Neural progenitor cell (in vitro differentiated cells): ENCODE measurements at places on chromosomes 3 and 15. TPM values are rescaled to one million over a fixed set of nuclear protein-coding genes. Genes with fewer than 3 reads are reported as not detected.

- no peak for DNase-seq
- H3K4me1 ChIP-seq, result no peaks in the 10 kb centered on the region
- no peak overlapping the region for H3K4me3 ChIP-seq
- H3K36me3 ChIP-seq, result no peaks in the 10 kb centered on the region
- no peak overlapping the region for H3K27ac ChIP-seq
- H3K27me3 ChIP-seq, result no peaks in the 10 kb centered on the region
Observed at GRCh38 chr3:164533275-164533674, 545.0 kb downstream of the SI start.

CPNE9 gene
- 0.43 TPM in 1 of 2 replicates, not detected in the other for total RNA-seq

DNA sequence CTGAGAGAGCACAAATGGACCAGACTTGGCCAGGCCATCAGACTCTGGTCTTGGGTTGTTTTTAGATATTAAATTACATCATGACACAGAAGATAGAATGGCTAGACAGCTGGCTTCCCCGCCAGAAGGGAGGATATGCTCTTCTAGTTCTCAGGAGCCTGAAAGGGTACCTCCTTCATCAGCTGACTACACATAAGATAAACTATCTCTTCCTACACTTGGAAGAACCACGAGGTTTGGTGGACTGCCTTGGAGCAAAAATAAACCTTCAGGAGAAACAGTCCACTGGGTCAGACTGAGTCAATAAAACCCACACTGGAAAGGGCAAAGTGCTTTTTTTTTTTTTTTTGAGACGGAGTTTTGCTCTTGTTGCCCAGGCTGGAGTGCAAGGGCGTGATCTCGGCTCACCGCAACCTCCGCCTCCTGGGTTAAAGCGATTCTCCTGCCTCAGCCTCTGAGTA is 26.3 kb upstream of the DYNC1LI1 start:
- peaks cover 8% of the 10 kb centered on the region for H3K27me3 ChIP-seq
- H3K4me1 ChIP-seq, result peaks cover 17% of the 10 kb centered on the region
- no peak for DNase-seq
- H3K27ac ChIP-seq, result no peak overlapping the region
- no peak overlapping the region for H3K4me3 ChIP-seq

DNA sequence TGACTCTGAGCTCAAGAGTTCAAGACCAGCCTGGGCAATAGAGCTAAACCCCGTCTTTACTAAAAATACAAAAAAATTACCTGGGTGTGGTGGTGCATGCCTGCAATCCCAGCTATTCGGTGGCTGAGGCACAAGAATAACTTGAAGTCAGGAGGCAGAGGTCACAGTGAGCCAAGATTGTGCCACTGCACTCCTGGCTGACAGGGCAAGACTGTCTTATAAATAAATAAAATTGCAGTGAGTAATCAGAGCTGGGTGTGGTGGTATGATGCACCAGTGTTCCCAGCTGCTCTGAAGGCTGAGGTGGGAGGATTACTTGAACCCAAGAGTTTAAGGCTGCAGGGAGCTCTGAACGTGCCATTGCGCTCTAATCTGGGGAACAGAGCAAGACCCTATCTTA is 55.9 kb upstream of the GCNT3 start:
- no peak for DNase-seq
- no peak overlapping the region for H3K27ac ChIP-seq
- H3K4me1 ChIP-seq, result no peaks in the 10 kb centered on the region

DNA sequence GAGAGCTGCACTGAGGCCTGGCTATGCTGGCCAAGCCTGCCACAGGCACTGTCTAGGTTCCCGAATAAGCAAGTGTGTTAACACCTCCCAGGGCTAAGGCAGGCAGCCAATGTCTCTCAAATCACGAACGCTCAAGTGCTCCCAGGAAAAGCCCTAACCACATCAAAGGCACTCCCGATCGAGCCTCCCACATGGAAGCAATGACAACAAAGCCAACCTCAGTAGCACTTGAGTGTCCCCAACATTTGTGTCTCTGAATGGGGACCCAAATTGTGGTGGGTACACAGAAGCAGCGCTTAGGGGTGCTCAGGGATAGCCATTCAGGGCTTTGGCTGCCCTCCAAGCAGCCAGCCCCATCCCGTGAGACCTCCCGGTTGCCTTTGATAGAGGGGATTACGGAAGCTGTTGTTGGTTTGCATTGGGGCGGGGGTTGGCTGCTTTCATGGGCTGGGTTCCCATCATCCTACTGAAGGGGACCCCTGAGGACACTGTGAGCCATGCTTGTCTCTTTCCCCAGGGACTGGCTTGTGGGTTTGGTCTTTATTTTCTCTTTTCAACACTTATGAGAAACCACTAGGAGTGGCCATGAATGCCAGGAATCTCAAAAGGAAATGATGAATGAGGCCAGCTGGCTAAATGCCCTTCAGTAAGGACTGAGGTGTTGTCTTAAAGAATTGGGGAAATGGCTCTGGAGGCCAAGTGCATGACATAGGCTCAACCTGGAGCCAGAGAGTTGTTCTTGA is 234.1 kb upstream of the FEZF2 start:
- H3K4me1 ChIP-seq, result peaks cover 28% of the 10 kb centered on the region
- DNase-seq, result peak; percentile 39
- no peaks in the 10 kb centered on the region for H3K27me3 ChIP-seq
- H3K27ac ChIP-seq, result no peak overlapping the region
- no peaks in the 10 kb centered on the region for H3K36me3 ChIP-seq

GRCh38 chr15:58731756-58732535 is 17.6 kb downstream of the ADAM10 start:
- no peaks in the 10 kb centered on the region for H3K27me3 ChIP-seq
- no peak for DNase-seq
- H3K36me3 ChIP-seq, result no peaks in the 10 kb centered on the region
- peaks cover 2% of the 10 kb centered on the region for H3K4me1 ChIP-seq
- no peak overlapping the region for H3K27ac ChIP-seq

KLHL6 gene
- total RNA-seq, result 0.09 and 0.40 TPM in 2 replicates

- H3K4me3 ChIP-seq, result no peak overlapping the region
- H3K27ac ChIP-seq, result no peak overlapping the region
- H3K4me1 ChIP-seq, result peaks cover 8% of the 10 kb centered on the region
- no peaks in the 10 kb centered on the region for H3K36me3 ChIP-seq
- DNase-seq, result peak; percentile 26
- H3K27me3 ChIP-seq, result no peaks in the 10 kb centered on the region
Observed at GRCh38 chr3:112446343-112446742, 52.9 kb downstream of the BTLA start.

DNA sequence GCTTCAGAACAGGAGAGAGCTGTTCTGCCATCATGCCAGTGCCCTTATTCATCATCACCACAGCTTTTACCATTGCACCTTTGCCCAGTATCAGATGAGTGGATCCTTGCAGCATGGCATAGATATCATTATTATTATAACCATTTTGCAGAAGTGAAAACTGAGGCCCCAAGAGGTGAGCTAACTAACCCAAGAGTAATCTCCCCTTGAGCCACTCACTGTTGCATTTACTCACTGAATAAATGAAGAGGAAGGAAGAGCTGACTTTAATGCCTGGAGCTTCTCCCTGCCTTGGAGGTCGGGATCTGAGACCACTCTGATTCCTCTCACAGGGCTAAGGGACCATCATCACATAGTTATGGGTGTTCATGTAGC is 32.0 kb downstream of the HRH1 start:
- no peak overlapping the region for H3K4me3 ChIP-seq
- H3K27ac ChIP-seq, result no peak overlapping the region
- no peaks in the 10 kb centered on the region for H3K4me1 ChIP-seq
- no peaks in the 10 kb centered on the region for H3K27me3 ChIP-seq
- H3K36me3 ChIP-seq, result no peaks in the 10 kb centered on the region
